ENCODE measurements at places on chromosomes 3 and 15.

DNA sequence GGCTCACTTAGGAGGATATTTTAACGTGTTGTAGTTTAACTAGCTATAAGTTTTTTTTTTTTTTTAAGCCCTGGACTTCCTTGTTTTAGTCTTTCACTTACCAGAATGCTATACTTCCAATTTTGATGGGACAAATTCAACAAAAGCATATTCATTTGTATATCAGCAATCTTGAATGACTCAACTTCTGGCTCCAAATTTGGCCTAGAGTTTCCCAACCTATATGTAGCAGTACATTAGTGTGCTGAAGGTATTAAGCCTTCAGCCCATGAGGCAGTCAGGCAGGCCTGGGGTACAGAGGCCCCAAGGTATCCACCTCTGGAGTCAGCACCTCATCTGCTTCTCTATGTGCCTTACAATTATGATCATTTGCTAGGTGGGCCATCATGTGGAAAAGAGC is 5.9 kb downstream of the PBRM1 start:
- no peak for DNase-seq

GRCh38 chr3:12553921-12554391 is 2.9 kb upstream of the MKRN2 start:
- DNase-seq, result no peak

DNA sequence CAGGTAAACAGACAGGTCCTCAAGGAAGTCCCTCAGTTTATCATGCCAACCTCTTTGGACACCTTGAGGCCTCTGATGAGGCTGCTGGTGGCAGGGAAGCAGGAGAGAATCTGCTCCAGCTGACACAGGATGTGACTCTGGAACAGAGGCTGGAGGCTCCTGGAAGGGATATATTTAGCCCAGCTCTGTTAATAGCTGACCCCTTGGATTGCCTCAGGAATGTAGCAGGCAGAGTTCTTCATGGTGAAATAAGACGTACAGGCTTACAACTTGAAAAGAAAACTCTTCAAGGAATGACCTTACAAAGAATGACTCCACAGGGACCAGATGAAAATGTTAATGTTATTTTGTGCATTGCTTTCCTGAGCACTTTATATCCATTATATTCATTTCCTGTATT is 90.5 kb downstream of the AQP9 start:
- no peak for DNase-seq

- no peak for DNase-seq
These were observed 270.5 kb upstream of the STT3B start for GRCh38 chr3:31262201-31262600.

DNA sequence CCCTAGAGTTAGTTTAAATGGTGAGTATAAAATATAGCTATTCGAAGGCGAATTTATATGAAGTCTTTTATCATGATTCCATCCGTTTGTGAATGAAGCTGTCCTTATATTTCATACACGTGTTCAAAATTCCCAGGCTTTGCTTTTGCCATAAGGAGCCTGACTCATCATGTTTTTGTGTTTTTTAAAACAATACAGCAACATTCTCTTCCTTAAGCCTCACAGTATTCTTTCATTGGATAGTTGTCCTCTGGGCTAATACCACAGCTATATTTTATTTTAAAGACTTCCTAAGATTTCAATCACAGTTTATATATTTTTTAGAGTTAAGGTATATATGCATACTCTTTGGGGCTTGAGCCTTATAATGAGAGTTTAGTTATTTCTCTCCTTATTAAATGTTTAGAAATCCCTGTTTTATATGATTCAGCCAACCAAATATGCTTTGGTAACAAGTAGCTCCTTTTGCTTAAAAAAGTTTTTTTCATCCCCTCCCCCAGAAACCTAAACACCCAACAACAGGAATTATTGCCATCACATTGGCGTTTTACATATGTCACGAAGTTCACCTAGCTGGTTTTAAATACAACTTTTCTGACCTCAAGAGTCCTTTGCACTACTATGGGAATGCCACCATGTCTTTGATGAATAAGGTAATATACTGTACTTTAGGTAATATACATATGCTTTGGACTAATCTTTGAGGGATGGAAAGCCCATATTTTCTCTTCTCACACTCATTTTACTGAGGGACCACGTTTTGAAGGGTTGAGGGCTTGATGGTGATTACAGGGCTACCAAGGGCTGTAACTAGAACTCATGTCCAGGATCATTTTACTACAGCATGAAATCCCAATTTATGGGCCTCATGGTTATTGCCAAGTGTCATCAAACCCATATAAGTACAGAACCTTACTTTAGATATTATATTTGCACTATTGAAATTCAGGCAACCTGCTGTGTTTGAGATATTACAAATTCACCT is 28.5 kb downstream of the ST3GAL6 start:
- no peak for DNase-seq

GRCh38 chr3:170267793-170268192 is 45.6 kb downstream of the PRKCI start:
- no peak for DNase-seq

DNA sequence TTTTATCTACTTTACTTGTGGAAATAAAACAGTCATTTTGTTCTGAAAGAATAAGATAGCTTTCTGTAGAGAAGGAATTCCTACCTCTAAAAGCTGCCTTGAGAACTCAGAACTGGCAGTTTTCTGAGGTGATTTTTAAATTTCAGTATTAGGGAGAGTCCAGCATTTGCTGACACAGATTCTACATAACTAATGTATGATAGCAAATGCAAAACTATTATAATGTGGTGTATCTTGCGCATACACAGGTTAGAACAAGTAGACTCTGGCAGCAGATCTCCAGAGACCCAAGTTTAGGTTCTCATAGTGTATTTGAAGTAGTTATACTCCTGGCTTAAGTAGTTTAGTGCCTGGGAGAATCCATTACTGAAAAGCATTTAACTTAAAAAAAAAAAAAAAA is 30.8 kb downstream of the OIP5 start:
- DNase-seq, result no peak

DNA sequence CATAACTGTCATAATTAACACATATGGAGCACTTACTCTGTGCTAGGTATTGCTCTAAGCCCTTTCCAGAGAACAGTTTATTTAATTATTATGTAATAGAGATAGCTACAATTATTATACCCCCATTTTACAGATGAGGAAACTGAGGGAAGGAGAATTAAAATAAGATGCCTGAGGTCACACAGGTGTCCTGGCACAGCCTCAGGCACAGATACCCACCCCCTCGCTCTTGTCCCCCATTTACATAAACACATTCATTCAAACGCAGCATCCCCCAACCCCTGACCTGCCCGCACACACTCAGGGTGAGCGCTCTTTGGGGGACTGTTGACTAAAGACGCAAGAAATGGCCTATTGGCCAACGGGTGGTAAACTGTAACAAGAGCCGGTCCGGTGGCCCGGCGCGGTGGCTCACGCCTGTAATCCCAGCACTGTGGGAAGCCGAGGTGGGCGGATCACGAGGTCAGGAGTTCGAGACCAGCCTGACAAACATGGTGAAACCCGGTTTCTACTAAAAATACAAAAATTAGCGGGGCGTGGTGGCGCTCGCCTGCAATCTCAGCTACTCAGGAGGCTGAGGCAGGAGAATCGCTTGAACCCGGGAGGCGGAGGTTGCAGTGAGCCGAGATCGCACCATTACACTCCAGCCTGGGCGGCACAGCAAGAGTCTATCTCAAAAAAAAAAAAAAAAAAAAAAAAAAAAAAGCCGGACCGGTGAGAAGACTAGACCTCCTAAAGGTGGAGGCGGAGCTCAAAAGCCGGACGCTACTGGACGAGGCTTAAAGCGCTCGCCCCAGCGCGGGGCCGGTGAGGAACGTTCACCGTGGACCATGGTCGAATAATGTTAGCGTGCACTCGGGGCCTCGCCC is 1.9 kb upstream of the ISL2 start:
- no peak for DNase-seq

DNA sequence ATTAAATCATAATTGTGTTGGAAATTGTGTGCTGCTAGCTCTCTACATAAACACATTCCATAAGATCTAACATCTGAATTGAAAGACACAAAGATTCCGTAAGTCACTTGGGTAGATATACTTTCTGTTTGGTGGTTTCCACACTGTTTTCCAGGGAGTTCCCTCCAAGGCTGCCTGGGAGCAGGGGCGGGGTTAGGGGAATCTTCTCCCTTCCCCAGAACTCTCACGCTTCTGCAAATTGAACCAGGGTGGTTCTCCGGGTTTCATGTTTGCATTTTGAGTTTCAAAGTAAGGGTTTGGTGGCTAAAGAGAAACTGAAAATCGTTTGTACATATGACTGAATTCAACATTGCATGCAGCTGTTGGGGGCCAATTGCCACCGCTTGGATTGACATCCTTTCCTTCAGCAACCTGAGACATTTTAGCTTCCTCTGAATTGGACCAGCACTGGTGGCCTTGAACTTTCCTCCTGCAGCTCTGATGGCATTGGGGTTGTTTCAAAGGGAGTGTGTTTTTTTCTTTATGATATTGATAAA is 192.7 kb upstream of the FEZF2 start:
- no peak for DNase-seq

DNA sequence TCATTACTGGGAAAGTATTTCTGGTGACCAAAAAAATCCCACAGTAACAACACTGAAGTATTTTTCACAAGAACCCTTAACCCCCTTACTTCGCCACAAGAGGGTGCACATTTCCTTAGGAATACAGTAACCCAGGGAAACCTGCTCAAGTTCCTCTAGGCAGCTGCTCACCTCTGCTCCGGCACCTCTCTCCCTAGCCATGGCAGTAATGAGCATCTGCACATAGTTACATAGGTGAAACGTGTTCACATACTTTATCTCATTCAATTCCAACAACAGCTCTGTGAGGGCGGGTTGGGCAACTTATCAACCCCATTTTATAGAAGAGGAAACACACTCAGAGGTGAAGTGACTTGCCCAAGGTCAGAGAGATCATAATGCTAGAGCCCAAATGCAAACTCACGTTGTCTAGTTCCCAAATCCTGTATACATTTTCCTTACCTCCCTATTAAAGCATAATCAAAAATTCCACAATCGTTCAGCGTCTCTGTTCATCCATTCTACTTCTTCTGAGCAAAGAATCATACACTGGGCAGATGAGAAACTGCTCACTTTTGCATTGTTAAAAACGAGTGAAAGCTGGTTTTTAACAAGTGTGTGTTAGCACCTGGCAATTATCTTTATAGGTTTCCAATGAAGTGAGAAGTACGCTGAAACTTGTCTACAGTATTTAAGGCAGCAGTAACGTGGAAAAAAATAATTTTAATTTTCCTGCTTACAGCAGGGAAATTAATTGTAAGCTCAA is 90.7 kb downstream of the IGF2BP2 start:
- peak; percentile 62 for DNase-seq

DNA sequence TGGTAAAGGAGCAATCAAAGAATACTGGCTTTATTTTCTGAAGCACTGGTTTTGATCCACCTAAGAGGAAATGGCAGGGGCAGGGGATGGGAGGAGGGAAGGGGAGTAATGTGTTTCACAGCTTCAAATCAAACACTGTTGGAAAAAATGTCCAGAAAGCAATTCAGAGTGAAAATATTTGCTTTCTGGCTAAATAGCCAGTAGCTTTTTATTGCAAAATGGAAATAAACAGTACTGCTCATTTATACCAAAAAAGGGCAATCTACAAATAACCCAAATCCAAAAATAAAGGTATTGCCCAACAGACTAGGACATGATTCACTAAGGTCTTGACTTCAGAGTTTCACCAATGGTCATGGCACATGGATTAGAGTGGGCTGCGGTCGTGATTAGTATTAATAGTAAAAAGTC is 279.3 kb upstream of the THBS1 start:
- no peak for DNase-seq

- peak; percentile 46 for DNase-seq
These were observed 74.8 kb downstream of the AQP9 start for GRCh38 chr15:58212909-58213526.

DNA sequence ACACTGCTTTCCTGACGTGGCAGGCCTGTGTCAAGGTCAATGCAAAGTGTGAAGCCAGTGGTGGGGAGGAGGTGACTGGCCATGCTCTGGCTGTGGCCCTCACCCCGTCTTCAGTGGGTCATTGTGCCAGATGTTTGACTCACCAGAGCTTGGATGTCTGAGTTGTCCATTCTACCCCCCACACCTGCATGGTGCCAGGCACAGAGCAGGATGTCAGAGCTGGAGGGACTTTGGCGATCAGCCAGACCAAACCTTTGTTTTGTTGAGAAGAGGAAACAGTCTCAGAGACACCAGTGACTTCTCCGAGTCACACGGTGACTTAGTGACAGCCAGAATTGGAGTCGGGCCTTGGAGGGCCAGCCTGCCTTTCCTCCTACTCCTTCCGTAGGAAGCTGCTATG is 49.5 kb downstream of the SMAD6 start:
- no peak for DNase-seq

DNA sequence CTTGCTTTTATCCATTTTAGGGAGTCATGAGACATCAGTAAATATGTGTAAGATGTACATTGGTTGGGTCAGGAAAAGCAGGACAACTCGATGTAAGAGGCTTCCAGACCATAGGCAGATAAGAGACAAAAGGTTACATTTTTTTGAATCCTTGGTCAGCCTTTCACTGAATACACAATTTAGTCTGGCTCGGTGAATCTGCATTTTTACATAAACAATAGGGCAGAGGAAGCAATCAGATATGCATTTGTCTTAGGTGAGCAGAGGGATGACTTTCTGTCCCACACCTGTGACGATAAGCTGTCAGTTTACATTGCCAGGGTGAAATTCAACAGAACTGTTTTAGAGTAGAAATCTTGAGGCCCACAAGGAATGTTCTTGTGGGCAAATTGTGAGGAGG is 20.6 kb downstream of the NPAP1 start:
- no peak for DNase-seq

- no peak for DNase-seq
These were observed 698 bp downstream of the MELTF start for GRCh38 chr3:197028728-197029510.

Data from AML-193 (cell line).